ENCODE measurements at places on chromosomes 5 and 9. TPM values are rescaled to one million over a fixed set of nuclear protein-coding genes. Genes with fewer than 3 reads are reported as not detected.

GRCh38 chr5:76513476-76513875 is 109.7 kb downstream of the F2RL2 start:
- no peak for DNase-seq

- DNase-seq = no peak
These were observed 34.9 kb downstream of the RAPGEF1 start for GRCh38 chr9:131704988-131705387.

GRCh38 chr5:177154003-177154643 is 20.6 kb downstream of the NSD1 start:
- DNase-seq = no peak

Gene NUTM2F
- not detected for total RNA-seq

Gene RPP25L
- total RNA-seq = 10.8 TPM

DNA sequence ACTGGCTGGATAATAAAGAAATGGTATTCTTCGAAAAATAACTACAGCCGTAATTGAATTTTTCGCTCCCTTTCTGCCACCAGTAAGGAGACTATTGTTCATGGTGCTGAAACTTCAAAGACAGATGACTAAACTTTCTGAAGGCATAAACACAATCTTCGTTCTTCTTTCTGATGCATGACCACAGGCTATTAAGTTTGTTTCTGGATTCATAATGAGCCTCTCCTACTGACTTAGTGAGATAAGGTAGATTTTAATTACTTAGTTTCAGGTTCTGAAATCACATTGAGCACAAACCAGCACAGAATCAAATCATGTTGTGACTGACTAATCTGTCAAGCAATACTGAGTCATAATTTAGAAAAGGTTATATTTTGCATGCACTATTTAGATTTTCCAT is 441.8 kb upstream of the CCNG1 start:
- no peak for DNase-seq

DNA sequence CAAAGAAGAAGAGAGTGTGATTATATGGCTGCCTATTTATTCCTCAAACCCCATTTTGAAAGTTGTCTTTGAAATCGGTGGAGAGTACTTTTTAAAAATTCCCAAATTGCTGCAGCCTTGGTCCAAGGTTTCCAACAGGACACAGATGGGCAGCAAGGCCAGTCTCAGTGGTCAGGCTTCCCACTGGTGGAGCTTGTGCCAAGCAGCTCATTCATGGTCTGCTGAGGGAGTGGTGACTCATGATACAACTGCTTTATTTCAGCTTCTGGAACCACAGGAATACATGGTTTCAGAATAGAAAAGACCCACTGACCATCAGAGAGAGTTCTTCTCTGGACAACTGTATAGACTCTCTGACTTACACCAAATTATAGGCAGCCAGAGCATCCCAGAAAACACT is 673.1 kb upstream of the KLF4 start:
- DNase-seq = peak; percentile 76

DNA sequence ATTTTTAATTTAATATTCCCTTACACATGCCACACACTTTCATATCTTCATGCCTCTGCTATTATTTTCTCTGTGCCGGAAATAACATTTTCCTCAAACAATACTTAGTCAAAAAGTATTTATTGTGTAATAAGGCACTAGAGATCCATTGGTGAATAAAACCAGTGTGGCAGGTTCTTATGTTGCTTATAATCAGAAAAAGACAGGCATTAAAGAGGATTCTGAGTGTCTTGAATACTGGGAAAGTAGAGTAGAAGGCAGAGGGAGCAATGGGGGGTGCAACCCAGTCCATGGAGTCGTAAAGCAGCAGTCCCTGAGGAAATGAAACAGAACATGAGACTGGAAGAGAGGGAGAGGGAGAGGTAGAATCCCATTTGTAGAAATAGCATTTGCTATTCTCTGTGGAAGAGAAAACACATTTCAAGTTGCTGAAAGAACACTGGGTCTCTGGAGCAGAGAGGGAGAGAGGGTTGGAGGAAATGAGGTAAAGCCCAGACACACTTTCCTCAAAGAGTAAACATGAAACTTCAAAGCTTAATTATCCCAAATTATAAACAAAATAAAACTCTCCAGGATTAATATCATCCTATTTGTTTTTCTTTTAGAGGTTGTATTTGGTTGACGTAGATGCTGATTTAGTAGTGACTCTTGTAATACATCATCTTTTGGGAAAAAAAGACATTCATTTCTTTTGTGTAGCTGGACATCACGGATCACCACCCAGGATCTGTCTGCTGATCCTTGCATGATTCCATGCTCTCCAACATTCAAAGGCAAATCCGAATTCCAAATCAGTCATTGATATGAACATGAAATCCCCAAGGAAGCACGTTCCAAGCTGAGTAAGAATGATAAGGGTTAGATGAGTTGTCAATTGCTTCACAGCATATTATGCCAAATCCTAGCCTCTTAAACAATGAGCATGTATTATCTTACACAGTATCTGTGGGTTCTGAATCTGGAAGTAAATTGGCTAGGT is 37.4 kb upstream of the GRAMD2B start:
- no peak for DNase-seq

DNA sequence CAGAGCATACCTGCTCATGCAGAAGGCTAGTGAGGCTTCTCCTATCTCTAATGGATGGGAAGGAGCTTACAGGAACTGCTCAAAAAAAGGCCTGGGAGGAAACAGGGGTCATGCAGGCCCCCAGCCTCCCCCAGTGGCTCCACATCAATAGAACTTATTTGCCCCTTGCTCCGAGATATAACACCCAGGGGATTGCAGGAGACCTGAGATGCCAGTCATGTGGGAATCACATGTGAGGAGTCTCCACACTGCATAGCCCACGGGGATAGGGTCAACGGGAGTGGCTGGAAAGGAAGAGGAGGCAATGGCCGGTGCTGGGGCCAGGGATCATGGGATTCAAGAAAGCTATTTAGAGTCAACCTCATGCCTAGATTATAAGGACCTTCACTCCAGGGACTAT is 76.2 kb downstream of the NRG2 start:
- DNase-seq = peak; percentile 37

GRCh38 chr5:150159741-150160179 is 4.1 kb upstream of the PDGFRB start:
- DNase-seq = no peak

DNA sequence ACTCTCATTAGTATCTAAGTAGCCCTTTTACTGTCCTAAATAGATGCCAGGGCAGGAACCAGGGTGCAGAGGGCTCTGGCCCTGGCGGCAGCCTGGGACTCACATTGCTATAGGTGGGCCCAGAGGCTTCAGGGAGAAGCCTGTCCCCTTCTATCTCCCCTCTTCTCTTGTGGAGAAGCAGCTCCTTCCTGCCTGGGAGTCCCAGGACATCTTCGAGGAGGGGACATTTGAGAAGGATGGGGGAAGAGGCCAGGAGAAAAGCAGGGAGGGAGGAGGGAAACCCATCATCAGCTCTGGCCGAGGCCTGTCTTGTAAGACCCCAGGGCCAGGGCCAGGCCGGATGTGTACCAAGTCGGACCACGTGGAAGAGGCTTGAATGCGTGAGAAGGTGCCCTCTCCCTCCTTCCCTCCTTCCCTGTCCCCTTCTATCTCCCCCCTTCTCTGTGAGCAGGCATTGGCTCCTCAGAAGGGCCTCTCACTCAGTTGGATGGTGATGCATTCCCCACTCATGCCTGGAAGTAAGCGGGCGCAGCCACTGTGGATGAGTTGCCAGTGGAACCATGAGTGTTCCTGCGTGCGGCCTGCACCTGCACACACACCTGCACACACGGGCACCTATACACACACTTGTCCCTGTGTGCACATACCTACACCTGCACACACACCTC is 20.7 kb upstream of the LPCAT1 start:
- no peak for DNase-seq

DNA sequence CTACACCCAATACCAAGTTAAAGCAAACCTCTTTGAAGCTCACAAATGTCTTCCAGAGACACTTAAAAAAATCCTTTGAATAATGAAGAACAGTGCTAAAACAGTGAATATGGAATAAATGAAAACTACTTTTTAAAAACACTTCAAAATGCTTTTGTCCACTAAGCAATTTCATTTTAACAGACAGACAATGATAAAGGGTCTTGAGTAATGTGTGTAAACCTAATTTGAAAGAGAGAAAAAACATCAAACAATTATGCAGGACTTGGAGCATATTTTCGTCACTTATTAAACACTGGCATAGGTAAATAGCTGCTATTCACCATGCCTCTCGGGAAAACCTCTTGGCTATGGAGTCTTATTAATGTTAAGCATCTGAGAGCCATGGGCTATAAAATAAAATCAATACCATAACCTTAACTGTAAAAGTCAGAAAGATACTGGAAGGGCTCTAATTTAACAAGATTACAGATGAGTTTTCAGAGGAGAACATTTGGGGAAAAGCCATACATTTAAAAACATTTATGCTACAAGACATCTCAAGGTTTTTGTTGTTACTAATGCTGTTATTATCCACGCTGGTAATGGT is 177.8 kb downstream of the NFIB start:
- no peak for DNase-seq

DNA sequence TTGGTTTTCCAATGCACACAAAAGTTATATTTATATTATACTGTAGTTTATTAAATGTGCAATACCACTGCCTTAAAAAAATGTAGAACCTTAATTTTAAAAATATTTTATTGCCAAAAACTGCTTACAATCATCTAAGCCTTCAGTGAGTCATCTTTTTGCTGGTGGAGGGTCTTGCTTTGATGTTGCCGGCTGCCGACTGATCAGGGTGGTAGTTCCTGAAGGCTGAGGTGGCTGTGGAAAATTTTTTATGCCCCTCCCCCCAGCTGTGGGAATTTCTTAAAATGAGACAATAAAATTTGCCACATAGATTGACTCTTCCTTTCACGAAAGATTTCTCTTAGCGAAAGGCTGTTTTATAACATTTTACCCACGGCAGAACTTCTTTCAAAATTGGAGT is 75.9 kb upstream of the SLC25A51 start:
- DNase-seq = peak; percentile 19

DNA sequence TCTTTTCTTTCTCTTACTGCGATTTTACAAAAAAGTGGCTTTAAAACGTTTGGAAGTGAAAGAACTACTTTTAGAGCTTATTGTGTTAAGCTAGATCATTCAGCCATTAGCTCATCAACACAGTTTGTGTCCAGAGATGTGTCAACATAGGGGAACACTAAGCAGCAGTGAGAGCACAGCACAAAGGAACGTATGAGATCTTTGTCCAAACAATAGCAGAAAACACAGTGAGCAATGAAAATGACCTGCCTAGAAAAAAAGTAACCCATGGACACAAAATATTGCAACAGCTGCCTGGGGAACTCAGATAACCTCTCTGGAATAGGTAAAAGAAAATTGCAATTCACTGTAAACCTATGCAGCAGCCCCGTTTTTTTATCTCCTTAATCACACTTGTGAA is 372.5 kb downstream of the ARHGEF28 start:
- DNase-seq = no peak

Gene THG1L
- 7.4 TPM for total RNA-seq

GRCh38 chr5:107486489-107486888 is 184.2 kb downstream of the EFNA5 start:
- DNase-seq = no peak

Gene LCN12
- total RNA-seq = 0.88 TPM

Gene LECT2
- total RNA-seq = not detected

Gene SVEP1
- total RNA-seq = 97.9 TPM

- no peak for DNase-seq
These were observed 53.8 kb downstream of the CDC14B start for GRCh38 chr9:96565671-96566497.

Gene PCDHB7
- total RNA-seq = 5.5 TPM

Gene HNRNPH1
- total RNA-seq = 404 TPM

- DNase-seq = no peak
These were observed 15.9 kb upstream of the TNFAIP8 start for GRCh38 chr5:119339965-119340364.

DNA sequence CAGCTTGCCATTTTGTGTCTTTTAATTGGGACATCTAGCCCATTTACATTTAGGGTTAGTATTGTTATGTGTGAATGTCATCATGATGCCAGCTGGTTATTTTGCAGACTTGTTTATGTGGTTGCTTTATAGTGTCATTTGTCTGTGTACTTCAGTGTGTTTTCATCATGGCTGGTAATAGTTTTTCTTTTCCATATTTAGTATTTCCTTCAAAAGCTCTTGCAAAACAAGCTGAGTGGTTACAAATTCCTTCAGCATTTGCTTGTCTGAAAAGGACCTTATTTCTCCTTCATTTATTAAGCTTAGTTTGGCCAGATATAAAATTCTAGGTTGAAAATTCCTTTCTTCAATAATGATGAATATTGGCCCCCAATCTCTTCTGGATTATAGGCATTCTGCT is 28.5 kb upstream of the TNFSF15 start:
- DNase-seq = no peak

Gene CXCL14
- total RNA-seq = 52.6 TPM

- no peak for DNase-seq
These were observed 232.1 kb upstream of the ATP10B start for GRCh38 chr5:161084115-161084514.

Gene ASB6
- 14.1 TPM for total RNA-seq

GRCh38 chr9:122364117-122364782 is 6.6 kb upstream of the PTGS1 start:
- DNase-seq = no peak

GRCh38 chr5:1547655-1548054 is 23.9 kb upstream of the LPCAT1 start:
- DNase-seq = no peak

DNA sequence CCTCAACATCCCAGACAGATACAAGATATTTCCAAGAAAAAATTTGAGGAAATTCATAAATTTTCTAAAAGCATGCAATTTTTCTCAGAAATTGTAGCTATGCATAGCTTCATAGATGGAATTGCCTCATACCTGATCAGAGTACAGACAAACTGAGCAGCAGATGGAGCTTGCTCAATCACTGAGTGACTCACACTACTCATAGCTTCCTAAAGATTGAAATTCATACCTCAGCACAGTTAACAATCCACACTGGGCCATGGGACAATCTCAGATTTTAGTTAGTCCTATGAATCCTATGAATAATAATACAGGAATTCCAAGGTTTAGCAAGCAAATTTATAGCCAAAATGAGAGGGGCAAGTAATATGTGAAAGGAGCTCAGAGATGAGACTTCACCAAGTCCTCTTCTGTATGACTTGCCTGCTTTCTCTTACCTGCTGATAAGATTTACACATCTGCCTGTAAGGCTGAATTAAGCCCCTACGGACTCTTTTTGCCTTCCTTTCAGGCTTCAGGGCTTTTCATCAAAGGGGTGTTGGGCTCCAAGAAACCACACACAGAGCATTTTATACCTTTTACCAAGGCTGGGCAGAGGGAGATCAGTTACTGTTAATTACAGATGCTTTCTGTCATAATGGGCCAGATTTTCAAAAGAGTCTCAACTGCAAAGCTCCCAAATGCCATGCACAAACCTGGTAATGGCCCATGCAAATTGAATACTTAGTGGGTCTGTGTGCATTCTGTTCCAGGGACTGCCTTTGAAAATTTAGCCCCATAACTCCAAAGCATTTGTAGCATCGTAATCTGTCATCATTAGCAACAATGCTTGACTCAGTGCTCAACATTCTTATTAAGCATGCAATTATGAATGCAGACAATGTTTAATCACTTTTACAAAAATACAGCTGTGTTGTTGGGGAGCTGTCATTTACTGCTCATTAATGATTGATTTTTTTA is 439.3 kb downstream of the DTWD2 start:
- DNase-seq = no peak
